Ovary (tissue), 10 donors: ENCODE measurements at places on chromosomes 5 and 9. TPM values are rescaled to one million over a fixed set of nuclear protein-coding genes. Genes with fewer than 3 reads are reported as not detected.

Gene PPP2R2B
- 1.4 TPM for total RNA-seq

- peak; percentile 46 for DNase-seq
These were observed 795 bp downstream of the DAB2IP start for GRCh38 chr9:121652021-121652837.

Gene PRDM9
- total RNA-seq = not detected

DNA sequence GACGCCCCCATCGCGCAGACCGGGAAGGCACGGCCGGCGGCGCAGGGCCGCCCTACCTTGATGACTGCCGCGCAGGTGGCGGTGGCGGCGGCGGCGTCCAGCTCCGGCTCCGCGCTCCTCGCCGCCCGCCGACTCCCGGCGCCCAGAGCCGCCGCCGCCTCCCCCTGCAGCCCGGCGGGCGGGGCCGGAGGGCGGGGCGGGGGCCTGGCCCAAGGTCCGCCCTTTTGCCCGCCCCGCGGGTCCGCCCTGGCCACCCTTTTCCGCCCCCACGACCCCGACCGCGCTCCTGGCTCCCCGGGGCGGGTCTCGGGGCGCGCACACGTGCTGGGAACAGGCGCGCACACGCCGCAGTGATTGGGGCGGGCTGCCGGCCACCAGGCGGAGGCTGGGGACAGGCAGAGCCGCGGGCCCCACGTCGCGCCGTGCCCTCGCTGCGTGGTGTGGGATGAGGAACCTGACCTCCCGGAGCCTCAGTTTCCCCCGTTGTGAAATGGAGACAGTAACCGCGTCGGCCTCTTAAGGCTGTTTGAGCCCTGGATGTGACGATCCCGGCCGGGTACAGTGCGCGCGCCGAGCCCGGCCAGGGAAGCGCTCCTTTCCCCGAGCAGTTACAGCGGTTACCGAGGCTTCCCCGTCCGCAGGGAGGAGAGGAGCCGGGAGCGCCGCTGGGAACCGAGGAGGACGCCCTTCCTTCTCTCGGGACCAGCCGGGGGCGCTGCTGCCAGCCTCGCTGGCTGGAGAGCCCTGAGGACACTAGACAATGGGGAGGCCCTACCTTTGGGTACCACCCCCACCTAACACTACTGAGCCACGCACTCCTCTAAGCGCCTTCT lies at the start of gene CORO2A:
Gene CORO2A (minus strand): TSS at position 135 of the 833 bp plus-strand sequence. CDS start 34,977 bp downstream, outside the sequence.
- DNase-seq = peak; percentile 56

- no peak for DNase-seq
These were observed 8.4 kb upstream of the KIF12 start for GRCh38 chr9:114107286-114108001.

Gene TOR1B
- 16.9 TPM for total RNA-seq

- no peak for DNase-seq
These were observed 411.5 kb downstream of the PLK2 start for GRCh38 chr5:58048185-58048925.

- no peak for DNase-seq
These were observed 119.7 kb upstream of the ELL2 start for GRCh38 chr5:96081276-96081858.

GRCh38 chr5:150758203-150758530 lies 650 bp downstream of the DCTN4 start:
- no peak for DNase-seq
